ENCODE measurements at places on chromosomes 12 and 14.

- DNase-seq: no peak
These were observed 25.5 kb downstream of the SPTLC2 start for GRCh38 chr14:77590845-77591485.

GRCh38 chr14:30283822-30284446 lies 275.0 kb upstream of the G2E3 start:
- no peak for DNase-seq

- no peak for DNase-seq
These were observed 177.8 kb upstream of the DIO2 start for GRCh38 chr14:80388980-80389711.

- DNase-seq: peak; percentile 57
These were observed 60.3 kb downstream of the DACT1 start for GRCh38 chr14:58697930-58698642.

DNA sequence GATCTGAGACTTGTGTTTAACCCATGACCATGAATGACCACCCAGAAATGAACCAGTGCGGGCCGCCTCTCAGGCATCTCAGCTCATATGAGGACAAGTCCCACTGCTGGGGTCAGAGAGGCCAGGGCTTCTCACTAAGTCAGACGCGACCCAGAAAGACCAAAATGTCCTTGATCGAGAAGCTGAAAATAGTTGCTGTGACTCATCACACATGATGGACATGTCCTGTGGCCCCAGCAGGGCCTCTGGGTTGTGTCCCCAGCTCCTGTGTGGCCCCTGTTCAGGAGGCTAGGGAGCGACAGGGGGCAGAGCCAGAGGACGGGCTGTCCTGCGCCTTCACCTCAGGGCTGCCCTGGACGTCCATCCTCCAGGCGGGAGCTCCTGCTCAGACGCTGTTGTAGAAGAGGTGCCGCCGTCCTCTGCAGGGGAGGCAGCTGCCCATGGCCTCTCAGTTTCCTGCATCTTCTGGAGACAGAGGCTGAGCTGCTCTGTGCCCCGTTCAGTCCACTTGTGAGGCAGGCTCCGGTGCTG lies 29.0 kb upstream of the FAM181A start:
- DNase-seq: no peak

DNA sequence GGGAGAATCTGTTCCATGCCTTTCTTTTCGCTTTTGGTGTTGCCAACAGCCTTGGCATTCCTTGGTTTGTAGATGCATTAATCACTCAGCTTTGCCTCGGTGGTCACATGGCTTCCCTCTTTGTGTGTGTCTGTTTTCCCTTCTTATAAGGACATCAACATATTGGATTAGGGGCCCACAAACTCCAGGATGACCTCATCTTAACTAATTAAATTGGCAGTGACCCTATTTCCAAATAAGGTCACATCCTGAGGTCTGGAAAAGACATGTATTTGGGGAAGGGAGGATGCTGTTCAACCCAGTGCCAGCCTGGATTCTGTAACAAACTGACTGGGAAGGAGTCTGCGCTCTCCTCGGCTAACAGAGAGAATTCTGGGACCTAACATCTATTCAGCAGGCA lies 365.7 kb upstream of the FKBP4 start:
- DNase-seq: no peak

DNA sequence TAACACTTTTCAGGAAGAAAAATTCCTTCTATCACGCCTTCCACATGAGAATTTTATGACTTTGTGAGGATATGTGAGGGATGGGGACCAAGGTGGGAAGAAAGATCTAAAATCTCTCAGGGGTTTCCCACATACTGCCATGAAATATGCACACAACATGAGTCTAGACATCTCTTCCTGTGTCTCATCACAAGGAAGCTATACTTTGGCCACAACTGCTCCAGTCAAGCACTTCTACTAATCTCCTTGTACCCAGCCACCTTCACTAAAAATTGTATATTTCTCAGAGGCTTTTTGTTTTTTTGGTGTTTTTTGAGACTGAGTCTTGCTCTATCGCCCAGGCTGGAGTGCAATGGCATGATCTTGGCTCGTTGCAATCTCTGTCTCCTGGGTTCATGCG lies 3.2 kb downstream of the OSBPL8 start:
- DNase-seq: no peak

GRCh38 chr14:79050787-79051727 lies 880.9 kb downstream of the NRXN3 start:
- DNase-seq: no peak

- DNase-seq: no peak
These were observed 9.6 kb downstream of the OR6S1 start for GRCh38 chr14:20631880-20632389.

GRCh38 chr12:95200128-95200894 lies 17.0 kb downstream of the FGD6 start:
- no peak for DNase-seq

GRCh38 chr12:53344487-53344823 lies 8.3 kb upstream of the SP7 start:
- no peak for DNase-seq

- no peak for DNase-seq
These were observed at the start of gene OAS1 for GRCh38 chr12:112906712-112907414. Gene OAS1 (plus strand): TSS chr12:112906962. CDS start chr12:112907040, 78 bp downstream.

- no peak for DNase-seq
These were observed 113.0 kb downstream of the RMST start for GRCh38 chr12:97575403-97576193.

DNA sequence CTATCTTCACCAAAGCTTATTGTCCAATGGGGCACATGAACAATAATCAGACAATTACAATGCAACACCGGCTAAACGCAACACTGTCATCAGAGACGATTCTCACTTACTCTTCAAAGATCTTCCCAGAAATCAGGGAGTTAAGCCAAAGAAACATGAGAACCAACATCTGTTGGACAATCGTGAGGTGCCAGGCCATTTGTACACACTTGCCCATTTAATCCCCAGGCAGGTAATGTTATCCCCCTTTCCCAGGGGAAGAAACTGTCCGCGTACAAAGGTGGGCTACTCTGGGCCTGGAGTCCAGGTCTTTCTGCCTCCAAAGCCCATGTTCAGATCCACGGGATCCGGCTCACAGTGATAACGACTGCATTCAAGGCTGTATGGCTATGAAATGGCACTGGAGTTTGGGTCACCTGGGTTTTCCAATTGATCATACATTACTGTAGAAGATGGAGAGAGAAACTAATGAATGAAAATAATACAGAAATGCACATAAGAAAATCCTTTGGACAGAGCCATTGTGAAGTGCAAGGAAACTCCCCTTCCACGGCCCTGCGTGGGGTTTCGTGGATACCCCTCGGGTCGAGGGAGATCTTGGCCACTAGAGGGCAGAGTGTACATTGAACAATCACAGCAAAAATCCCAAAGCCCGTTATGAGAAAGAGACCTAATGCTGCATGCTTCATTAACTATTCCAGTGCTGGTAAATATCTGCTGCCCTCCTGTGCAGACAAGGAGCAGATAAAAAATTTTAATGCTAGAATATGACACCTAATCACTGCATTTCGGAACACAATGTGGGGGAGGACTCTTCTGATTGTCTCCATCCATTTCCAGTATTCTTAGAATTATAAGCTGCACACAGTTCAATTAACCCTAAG lies 111.4 kb downstream of the EGLN3 start:
- DNase-seq: peak; percentile 61

DNA sequence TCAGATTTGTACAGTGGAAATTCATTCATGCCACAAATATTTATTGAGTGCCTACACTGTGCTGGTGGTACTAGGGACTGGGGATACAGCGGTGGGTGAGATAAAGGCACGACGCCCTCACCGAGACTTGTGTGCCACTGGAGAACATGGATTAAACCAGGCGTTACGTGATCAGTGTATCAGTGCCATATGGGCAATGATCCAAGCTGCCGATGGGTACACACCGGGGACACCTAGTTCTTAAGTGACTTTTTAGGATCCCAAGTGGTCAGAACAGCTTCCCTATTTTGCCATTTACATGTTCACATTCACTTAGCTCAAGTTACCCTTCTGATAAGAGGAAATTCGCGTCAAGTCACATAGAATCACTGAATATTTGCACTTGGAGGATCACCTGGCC lies 236.7 kb downstream of the CACNA1C start:
- no peak for DNase-seq

DNA sequence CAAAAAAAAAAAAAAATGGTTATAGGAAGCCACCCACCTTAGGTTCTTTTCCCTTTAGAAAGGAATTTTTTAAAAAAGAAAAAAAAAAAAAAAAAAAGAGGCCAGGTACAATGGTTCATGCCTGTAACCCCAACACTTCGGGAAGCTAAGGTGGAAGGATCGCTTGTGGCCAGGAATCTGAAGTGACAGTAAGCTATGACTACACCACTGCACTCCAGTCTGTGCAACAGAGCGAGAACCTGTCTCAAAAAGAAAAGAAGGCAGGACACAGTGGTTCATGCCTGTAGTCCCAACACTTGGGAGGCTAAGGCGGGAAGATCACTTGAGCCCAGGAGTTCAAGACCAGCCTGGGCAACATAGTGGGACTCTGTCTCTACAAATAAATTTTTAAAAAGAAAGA lies 36.0 kb downstream of the SPTLC2 start:
- no peak for DNase-seq

DNA sequence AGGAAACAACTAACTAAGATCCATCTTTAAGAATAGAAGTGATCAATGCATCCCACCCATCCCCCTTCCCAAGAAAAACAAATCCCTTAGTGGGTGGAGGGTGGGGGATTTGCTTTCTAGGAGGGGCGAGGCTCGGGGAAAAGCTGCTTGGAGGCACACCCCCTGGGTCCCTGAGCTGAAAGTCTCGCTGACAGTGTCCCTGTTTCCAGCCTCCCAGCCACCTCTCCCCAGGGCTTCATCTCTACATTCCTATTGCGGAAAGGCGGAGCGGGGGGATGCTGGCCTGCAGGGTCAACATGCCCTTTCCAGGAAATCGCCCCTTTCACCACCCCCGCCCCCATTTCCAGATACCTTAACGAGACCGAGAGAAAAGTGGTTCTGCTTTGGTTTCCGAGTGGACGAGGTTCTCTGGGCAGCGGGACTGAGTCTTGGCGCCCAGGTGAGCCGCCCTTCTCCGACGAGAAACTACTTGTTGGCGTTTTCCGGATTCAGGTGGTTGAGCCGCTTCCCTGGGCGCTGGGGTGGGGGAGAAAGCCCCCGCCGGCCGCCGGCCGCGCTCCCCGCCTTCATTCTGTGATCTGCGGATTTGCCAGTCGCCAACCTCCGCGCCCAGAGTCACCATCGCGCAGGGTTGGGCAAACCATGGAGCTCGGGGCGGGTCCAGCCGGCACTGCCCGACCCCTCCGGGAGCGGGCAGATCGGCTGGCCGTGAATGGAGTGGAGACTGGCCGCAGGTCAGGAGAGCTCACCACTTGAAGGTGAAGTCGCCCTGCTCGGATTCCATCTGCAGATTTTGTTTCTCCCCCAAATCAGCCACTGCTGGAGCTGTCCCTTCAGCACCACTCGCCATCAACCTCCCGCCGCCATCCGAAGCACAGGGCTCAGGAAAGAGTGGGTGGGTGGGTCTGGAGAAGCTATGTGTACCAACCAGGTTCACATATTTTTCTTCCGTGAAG lies 505 bp downstream of the KCNC2 start:
- DNase-seq: no peak

- no peak for DNase-seq
These were observed 106.4 kb downstream of the PRKD1 start for GRCh38 chr14:29821242-29821641.

DNA sequence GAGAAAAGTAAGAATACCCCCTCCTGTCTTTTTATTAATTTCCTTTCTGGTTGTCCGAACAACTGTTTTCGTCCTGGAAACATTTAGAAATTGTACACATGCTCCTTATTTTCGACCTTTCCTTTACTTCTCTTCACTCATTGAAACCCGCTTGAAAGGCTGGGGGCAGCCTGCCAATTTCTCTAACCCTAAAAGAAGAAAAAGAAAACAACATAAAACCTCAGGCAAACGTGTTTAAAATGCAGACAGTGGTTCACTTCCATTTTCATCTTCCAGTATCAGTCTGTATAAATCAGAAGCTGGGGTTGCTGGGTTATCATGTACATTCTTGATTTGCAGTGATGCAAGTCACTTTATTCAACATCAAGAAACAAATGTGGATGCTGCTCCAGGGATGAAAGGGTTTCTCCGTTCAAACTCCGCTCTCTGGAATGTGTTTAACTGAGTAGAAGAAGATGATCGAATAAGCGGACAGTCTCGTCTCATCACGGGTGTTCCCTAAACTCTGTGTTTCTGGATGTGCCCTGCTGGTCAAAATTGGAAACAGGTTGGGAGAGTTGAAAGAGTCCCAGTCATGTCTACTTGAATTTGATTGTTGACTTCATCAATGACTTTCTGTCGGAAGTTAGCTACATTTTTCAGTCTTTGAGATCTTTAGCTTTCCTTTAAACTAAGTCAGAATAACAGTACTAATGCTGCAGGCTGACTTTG lies 1042.2 kb downstream of the BCL11B start:
- DNase-seq: no peak

- no peak for DNase-seq
These were observed 54.3 kb downstream of the SVOP start for GRCh38 chr12:108966378-108967151.

- DNase-seq: peak; percentile 19
These were observed 2.0 kb upstream of the MDM1 start for GRCh38 chr12:68334132-68334531.

- DNase-seq: no peak
These were observed 8.3 kb upstream of the AEBP2 start for GRCh38 chr12:19430988-19431387.

DNA sequence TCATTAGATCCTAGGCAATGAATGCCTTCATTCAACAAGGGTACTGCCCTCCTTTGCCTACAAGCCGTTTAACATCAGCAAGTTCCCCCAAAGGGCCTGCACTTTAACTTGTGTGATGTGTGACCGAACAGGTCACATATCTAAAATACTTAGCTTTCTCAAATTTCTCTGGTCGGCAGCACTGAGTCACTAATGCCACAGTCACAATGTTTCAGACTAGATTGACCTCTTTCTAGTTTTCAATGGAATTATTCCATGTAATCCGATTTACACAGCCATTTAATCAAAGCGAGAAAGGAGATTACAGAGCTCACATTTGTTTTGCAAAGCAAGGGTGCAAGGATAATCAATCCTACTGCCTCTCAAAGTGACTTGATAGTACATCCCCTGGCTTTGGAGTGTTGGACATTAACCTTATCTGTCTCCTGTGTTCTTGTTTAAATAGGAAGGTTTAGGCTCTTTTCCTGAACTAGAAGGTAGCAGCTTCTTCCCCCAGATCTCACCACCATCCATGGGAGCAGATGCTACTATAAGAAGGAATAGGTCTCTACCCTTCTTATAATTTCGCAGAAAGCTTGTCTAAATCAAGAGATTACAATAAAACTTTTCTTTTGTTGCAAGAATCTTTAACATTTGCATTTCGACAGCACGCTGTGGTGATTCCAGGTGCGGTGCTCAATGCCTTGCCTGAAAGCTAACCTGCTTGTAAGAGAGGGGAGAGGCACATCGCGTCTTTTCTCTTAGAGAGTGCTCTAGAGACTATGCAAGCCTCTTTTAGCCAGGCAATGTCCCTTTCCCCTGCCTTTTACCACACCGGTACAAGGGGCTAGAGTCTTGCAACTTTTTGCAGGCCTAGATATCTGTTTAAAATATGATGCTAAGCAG lies 1.8 kb downstream of the KITLG start:
- peak; percentile 43 for DNase-seq

GRCh38 chr12:54421175-54421878 lies 2.3 kb upstream of the ITGA5 start:
- DNase-seq: no peak
